ENCODE measurements at places on chromosomes 13 and 19.

GRCh38 chr19:31304831-31305312 lies 44.4 kb downstream of the TSHZ3 start:
- no peak for DNase-seq
- no peaks in the 10 kb centered on the region for H3K36me3 ChIP-seq
- no peak overlapping the region for H3K4me3 ChIP-seq

DNA sequence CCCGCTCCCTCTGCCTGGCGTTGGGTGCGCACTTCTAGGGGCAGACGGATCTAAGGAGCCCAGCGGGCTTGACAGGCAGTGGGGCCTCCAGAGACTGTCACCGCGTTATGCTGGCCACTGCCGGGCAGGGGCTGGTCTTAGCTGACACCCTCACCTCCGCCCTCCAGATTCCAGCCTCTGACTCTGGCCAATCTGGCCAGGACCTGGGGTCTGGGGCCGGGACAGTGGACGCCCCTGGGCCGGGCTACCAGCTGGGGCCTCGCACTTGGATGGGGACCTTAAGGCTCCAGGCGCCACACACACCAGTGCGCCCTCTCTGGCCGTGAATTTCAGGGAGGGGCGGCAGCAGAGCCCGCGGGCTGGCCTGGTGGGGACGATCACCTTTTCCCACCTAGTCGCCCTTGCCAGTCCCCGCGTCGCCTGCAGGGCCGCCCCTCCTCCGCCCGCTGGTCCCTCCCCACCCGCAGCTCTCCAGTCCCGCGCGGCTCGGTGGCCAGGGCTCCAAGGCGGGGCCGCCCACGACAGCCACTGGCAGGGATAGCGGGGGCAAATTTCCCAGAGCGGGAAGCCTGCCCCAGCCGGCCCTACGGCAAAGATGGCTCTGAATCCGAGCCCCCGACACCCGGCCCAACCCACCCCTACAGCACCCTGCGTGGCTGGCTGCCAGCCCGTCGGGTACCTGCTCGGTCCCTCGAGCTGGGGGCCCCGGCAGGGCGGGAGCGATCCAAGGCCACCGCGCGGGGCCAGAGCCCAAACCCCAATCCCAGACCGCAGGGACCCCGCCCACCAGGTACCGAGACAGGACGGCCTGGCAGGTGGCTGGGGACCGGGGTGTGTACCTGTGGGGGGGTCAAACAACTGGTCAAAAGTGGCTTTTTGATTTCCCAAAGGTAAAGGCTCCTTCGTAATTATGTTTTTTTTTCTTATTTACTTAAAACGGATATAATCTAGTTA lies 6.1 kb upstream of the ZNF98 start:
- no peak overlapping the region for H3K27ac ChIP-seq
- DNase-seq = no peak
- no peaks in the 10 kb centered on the region for H3K27me3 ChIP-seq
- H3K4me3 ChIP-seq = no peak overlapping the region

DNA sequence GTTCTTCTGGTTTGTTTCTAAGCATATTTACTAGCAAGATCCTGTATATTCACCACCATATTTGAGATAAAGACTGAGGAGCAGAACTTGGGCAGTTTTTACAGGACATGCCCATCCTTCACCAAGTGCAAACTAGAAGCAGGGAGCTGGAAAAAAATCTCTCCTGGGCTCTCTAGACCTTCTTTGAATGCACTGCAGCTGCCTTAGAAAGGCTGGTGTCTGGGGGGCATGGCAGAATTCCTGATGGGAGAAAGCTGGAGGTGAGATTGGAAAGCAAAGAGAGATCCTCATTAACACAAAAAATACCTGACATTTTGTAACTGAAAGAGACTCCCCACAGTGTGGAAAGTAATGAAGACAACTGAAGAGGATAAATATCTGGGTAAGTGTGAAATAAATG lies 1612.1 kb downstream of the OLFM4 start:
- no peak overlapping the region for H3K27ac ChIP-seq
- no peaks in the 10 kb centered on the region for H3K36me3 ChIP-seq
- H3K27me3 ChIP-seq = no peaks in the 10 kb centered on the region
- H3K4me3 ChIP-seq = no peak overlapping the region
- H3K4me1 ChIP-seq = no peaks in the 10 kb centered on the region
- DNase-seq = no peak

DNA sequence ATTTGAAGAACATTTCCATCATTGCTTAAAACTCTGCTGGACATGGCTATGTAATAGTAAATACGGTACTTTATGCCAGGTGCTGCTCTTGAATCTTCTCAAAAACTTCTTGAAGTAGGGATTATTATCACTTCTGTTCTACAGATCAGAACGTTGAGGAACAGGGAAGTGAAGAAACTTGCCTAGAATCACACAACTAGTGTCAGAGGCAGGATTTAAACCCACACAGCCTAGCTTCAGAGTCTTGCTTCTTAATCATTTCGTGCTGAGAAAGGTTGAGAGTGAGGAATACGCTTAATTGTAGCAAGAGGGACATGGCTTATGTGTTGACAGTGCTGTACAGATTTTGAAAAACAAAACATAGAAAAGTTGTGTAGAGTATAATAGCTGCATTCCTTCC lies 13.5 kb downstream of the TM9SF2 start:
- no peaks in the 10 kb centered on the region for H3K4me1 ChIP-seq
- DNase-seq = no peak
- H3K4me3 ChIP-seq = no peak overlapping the region
- H3K27me3 ChIP-seq = no peaks in the 10 kb centered on the region
- H3K36me3 ChIP-seq = no peaks in the 10 kb centered on the region
- no peak overlapping the region for H3K27ac ChIP-seq

- H3K27me3 ChIP-seq = no peaks in the 10 kb centered on the region
- no peak for DNase-seq
- H3K4me3 ChIP-seq = no peak overlapping the region
- no peaks in the 10 kb centered on the region for H3K36me3 ChIP-seq
- H3K4me1 ChIP-seq = peaks cover 24% of the 10 kb centered on the region
Observed at GRCh38 chr19:43592800-43593350, 3.1 kb downstream of the IRGQ start.

DNA sequence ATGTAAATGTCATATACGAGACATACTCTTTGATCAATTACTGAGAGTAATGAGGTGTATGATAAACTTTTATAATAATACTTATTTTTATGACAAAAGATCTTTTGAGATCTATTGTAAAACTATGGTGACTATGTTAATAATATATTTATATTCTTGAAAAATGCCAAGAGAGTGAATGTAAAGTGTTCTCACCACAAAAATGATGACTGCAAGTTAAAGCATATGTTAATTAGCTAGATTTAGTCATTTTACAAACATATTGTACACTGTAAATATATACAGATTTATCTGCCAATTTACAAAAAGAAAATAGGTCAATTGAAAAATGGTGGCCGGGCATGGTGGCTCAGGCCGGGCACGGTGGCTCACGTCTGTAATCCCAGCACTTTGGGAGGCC lies 81.0 kb downstream of the GPC6 start:
- no peaks in the 10 kb centered on the region for H3K4me1 ChIP-seq
- no peak overlapping the region for H3K27ac ChIP-seq
- H3K36me3 ChIP-seq = no peaks in the 10 kb centered on the region

- H3K36me3 ChIP-seq = no peaks in the 10 kb centered on the region
- no peak overlapping the region for H3K4me3 ChIP-seq
- H3K27ac ChIP-seq = no peak overlapping the region
- no peak for DNase-seq
- H3K27me3 ChIP-seq = no peaks in the 10 kb centered on the region
Observed at GRCh38 chr19:13376537-13376936, 129.7 kb downstream of the CACNA1A start.

DNA sequence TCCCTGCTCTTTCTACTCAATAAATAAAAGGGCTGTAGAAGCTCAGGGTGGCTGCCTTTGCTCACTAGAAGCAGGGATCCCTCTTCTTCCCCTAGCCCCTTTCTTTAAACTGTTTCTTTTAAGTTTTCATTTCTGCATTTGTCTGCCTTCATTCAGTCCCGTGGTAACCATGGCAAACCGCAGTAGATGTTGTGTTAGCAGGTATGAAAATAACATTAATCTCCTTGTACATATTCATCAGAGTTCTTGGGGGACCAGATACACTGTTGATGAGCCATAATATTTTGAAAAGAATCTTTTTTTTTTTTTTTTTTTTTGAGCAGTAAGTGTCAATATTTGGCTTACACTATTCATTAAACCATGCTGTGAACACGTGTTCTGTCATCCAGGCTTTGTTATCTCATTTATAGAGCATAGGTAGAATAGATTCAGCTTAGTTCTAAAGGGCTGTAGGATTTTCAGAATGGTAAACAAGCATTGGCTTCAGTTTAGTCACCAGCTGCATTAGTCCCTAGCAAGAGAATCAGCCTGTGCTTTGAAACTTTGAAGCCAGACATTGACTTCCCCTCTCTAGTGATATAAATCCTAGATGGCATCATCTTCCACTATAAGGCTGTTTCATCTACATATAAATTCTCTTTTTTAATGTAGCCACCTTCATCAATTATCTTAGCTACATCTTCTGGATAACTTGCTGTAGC lies 59.4 kb upstream of the SPRY2 start:
- no peaks in the 10 kb centered on the region for H3K36me3 ChIP-seq
- H3K4me1 ChIP-seq = no peaks in the 10 kb centered on the region
- H3K27ac ChIP-seq = no peak overlapping the region
- no peaks in the 10 kb centered on the region for H3K27me3 ChIP-seq
- H3K4me3 ChIP-seq = no peak overlapping the region
- DNase-seq = no peak

DNA sequence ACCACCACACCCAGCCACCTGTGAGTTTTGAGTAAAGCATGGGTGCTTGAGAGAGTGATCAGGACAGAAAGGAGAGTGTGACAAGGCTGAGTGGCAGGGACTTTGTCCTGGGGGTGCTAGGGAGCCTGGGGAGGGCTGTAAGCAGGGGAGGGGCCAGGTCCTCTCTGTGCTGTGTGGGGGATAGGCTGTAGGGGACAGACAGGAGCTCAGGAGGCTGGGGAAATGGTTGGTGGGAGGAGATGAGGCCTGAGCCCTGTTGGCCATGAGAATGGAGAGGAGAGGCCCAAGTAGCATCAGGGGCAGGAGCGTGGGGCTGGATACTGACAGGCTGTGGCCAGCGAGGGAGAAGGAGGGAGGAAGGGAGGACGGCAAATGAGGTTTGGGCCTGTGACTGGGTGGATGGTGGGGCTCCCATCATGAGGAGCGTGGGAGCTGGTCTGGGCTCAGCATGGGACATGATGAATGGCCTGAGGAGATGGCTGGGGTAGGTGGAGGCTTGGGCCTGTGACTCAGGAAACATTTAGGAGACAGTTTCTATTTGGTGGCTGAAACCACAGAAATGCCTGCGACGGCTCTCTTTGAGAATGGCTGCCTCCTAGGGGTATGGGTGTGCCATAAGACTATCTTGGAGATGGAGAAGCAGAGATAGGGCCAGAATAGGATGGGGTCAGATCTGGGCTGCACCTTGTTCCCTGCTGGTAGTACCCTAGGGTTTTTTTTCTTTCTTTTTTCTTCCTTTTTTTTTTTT lies 25.0 kb downstream of the GRIN2D start:
- H3K4me3 ChIP-seq = no peak overlapping the region
- no peak for DNase-seq
- peaks cover 17% of the 10 kb centered on the region for H3K4me1 ChIP-seq
- peaks cover 42% of the 10 kb centered on the region for H3K27me3 ChIP-seq
- no peaks in the 10 kb centered on the region for H3K36me3 ChIP-seq
- no peak overlapping the region for H3K27ac ChIP-seq

DNA sequence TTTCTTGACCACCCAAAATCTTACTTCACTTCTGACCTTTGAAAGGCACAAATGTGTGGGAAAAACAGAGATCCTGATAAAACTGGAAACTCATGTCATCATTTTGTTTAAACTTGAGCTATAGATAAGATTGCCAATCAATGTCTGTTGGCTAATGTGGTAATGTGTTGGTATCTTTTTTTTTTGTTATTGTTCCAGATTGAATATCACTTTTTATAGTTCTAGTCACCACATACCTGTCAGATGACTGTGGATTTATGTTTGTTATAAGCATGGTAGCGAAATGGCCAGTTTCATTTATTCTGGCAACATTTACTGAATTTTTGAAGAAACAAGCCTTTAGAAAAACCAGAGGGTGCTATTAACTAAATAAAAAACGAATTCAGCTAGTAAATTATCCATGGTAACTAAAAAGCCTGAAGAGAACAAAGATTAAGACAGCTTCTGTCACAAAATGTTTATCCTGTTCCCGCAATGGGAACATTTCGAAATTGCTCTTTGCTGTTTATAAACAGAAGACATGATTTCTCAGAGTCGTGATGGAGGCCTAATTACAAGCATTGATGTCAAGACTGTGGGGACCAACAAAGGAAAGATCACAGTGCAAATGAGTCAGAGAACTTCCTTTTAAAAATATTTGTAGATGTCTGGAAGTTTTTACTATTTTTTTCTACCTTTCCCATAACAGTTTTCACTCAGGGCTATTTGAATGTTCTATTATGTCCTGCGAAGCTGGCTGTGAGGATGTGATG lies 82.9 kb upstream of the POSTN start:
- no peak overlapping the region for H3K4me3 ChIP-seq
- no peak for DNase-seq
- no peak overlapping the region for H3K27ac ChIP-seq
- no peaks in the 10 kb centered on the region for H3K36me3 ChIP-seq
- no peaks in the 10 kb centered on the region for H3K4me1 ChIP-seq
- H3K27me3 ChIP-seq = no peaks in the 10 kb centered on the region

GRCh38 chr19:14127929-14128509 lies 8.4 kb downstream of the ASF1B start:
- no peak overlapping the region for H3K27ac ChIP-seq
- DNase-seq = no peak
- H3K36me3 ChIP-seq = no peaks in the 10 kb centered on the region
- no peak overlapping the region for H3K4me3 ChIP-seq
- H3K27me3 ChIP-seq = no peaks in the 10 kb centered on the region
- no peaks in the 10 kb centered on the region for H3K4me1 ChIP-seq

GRCh38 chr13:104447348-104447747 lies 1381.1 kb upstream of the SLC10A2 start:
- H3K27ac ChIP-seq = no peak overlapping the region
- no peaks in the 10 kb centered on the region for H3K36me3 ChIP-seq
- no peaks in the 10 kb centered on the region for H3K27me3 ChIP-seq
- no peak for DNase-seq

- peaks cover 8% of the 10 kb centered on the region for H3K27me3 ChIP-seq
- H3K27ac ChIP-seq = no peak overlapping the region
- no peak overlapping the region for H3K4me3 ChIP-seq
Observed at GRCh38 chr19:41928754-41929535, 696 bp upstream of the ERFL start.

DNA sequence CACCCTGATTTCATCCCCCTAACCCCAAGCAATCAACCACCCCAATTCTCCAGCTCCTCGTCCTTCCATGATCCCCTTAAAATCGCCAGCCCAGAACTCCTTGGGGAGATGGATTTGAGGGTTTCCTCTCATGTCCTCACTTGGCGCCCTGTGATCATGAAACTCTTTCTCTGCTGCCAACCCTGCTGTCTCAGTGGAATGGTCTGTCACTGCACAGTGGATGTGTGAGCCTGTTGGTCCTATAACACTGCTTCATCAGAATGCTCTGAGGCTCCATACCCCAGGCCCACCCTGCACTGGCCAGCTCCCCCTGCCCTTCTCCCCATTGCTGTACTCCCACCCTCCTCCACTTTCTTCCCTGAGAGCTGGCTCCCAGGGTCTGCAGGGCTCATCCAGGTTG lies 12.6 kb upstream of the ZNF792 start:
- DNase-seq = no peak
- H3K27ac ChIP-seq = no peak overlapping the region
- H3K36me3 ChIP-seq = no peaks in the 10 kb centered on the region
